Stimulated activated CD8-positive, alpha-beta memory T cell treated with anti-CD3 and anti-CD28 coated beads, Interleukin-4, amount 100 ng/mL, for 24 hours (primary cell): ENCODE measurements at places on chromosomes 7 and 10.

DNA sequence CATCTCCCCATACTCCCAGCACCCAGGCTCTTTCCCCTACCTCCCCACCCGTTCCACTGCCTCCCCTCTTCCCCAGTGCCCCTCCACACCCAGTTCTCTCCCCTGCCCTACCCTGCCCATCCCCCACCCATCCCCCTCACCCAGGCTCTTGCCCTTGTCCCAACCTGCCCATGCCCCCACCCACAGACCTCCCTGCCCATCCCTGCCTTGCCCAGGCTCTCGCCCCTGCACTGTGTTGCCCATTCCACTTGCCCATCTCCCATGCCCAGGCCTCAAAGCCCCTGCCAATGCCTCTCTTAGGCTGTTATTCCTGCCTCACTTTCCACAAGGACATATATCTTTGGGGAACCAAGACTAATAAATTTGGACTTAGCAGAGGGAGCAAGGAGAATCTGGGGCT, 262.6 kb upstream of the CXCL12 start:
- DNase-seq, result no peak

DNA sequence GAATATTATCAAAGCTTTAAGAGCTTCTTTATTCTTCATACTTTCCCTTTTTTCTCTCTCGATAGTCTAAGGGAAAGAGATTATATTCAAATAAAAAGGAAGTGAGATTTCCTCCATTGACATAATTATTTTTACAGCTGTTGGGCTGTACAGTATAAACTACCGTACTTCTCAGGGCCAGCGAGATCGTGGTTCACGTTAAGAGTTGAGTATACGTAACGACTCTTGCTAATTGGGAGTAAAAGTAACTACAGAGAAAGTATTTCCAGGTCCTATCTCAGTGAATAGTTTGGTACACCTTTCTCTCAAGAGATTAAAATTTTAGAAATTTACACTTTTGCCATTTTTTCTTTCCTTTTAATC, 57.8 kb downstream of the INPP5F start:
- no peak for DNase-seq

DNA sequence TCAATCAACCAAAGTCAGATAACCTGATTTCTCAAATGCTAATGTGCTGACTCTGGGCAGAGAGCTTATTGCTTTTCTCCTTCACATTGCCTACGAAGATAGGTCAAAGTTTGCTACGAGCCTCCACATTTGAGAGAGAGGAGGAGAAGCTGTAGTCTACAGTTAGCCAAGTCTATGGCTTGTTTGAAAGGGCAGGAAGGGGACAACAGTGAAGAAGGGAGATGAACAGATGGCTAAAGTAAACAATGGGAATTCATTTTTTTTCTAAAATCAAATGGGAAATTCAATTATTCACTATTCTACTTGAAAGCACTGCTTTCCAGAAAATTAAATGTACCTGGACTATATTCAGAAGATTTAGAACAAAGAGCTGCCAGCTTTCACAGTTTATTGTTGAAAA, 126.7 kb upstream of the C1QL3 start:
- no peak for DNase-seq

- no peak for DNase-seq
These were observed 125.6 kb upstream of the ZNF32 start for GRCh38 chr10:43774234-43774769.

- no peak for DNase-seq
These were observed 4.8 kb upstream of the PRRT4 start for GRCh38 chr7:128366300-128366699.

GRCh38 chr7:43490016-43490415, 92.9 kb upstream of the STK17A start:
- DNase-seq, result no peak

- DNase-seq, result no peak
These were observed 322.4 kb upstream of the KLF6 start for GRCh38 chr10:4107285-4107851.

DNA sequence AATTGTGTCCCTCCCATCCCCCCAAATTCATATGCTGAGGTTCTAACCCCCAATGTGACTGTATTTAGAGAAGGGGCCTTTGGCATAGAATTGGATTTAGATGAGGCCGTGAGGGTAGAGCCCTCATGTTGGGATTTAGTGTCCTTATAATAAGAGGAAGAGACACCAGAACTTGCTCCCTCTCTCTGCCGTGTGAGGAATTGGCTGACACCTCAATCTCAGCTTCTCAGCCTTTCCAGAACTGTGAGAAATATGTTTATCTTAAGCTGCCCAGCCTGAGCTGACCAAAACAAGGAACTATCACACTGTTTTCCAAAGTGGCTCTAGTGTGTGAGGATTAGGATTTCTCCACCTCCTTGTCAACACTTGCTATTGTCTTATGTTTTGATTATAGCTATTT, 400.0 kb upstream of the FZD8 start:
- DNase-seq, result no peak

DNA sequence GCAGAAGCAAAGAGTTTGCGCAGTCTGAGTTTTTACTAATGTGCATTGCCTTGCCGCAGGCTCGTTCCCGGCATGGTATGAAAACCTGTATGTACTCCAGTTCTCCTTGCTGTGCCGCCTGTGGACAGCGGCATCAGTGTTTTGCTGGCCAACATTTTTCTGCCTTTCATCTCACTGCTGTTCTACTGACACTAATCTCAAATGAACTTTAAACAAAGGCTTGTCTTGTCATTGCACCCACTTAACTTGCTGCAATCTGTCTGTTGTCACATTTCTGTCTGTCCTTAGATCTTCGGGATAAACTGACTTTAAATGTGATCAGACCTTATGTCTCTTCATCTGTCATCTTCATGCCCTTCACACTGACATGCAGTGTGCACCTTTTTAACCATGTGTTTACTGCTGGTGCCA, 71.7 kb upstream of the ZNRF2 start:
- no peak for DNase-seq

DNA sequence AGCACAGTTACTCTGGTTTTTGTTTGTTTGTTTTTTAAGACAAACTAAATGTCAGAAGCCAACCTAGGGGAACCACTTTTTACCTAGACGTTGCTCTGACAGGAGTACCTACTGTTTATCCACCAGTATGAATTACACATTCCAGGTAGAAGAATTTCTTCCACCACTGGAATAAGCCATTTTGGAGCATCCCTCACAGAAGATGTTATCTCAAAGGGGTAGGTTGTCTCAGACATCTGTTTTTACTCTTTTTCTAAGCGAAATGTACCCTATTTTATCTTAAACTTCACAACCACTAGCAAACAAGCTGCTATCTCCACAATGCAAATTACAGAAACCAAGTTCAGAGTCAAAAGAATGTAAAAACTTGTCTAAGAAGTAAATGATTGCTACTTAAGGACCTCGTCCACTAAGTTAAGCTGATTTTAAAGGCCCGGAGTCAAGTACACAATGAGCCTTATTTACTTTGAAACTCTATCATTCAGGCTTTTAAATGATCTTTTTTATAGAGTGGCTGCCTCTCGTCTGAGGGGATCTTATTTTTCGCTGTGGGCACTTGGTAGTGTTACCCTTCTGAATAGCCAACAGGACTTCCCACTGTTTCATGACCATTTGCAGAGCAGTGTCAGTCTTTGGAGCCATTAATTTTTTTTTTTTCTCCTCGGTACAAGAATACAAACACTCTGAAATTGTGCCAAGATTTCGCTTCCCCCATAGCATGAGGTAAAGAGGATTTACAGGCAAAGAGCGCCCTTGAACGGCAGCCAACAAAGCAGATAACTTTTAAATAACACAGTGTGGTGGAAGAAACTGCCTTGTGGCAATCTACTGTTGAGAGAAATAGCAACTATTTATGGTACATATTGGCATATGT, 15.7 kb upstream of the ARMC3 start:
- no peak for DNase-seq

GRCh38 chr7:55072251-55072650, 53.4 kb downstream of the EGFR start:
- DNase-seq, result no peak

DNA sequence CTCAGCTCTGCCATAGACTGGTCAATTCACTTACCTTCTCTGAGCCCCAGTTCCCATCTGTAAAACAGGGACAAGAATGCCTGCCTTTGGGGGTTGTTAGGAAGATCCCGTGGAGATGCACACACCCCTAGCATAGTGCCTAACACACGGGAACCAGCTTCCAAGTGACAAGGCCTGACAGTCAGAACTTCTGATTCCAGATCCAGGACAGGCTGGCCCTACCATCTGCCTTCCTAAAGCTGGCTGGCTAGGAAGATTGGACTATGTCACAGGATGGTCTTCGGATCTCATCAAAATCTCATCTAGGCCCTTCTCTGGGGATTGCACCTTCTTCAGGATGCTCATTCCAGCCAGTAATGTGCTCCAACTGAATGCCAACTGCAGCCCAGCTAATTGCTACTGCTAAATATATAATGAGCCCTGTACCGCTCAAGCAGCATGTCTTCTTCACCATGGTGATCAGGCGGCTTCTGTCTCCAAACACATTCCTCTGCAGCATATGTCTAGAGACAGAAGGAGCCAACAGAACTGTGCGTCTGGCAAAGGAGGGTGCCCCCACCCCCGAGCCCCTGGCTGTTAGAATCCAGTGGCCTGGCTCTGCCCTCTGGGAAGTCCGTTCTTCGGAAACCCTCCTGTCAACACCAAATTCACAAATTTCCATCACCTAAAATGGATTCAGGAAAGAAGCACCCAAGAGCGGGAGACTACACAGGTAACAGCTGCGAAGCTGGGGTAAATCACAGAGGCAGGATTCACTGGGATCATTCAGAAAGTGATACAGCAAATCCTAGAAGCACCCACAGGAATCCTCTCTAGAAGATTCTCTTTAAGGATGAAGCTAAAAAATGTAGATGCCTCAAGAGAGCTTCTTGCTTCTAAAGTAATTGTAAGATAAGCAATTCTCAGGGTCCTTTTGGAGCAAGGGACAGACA, 142.1 kb upstream of the EEPD1 start:
- no peak for DNase-seq

GRCh38 chr7:89773611-89774010, 380.7 kb upstream of the STEAP1 start:
- DNase-seq, result no peak

DNA sequence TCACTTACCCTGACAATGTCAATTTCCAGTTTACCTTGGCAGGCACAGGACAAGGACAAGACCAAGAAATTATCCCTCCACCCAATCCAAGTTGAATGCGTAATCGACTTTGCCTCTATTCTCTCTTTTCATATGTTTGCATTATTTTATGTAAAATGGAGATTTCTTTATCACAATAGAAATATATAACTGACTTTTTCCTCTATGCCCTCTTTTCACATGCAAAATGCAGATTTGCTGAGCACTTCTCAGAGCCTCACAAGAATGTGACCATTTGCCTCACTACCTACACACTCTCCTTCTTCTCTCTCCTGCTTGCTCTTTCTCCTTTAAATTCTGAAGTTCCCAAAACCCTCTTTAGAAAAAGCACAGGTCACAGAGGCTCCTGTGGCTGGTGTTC, 15.1 kb downstream of the CYP3A43 start:
- DNase-seq, result no peak

- DNase-seq, result no peak
These were observed 566.6 kb downstream of the KCNMA1 start for GRCh38 chr10:77071001-77071511.

DNA sequence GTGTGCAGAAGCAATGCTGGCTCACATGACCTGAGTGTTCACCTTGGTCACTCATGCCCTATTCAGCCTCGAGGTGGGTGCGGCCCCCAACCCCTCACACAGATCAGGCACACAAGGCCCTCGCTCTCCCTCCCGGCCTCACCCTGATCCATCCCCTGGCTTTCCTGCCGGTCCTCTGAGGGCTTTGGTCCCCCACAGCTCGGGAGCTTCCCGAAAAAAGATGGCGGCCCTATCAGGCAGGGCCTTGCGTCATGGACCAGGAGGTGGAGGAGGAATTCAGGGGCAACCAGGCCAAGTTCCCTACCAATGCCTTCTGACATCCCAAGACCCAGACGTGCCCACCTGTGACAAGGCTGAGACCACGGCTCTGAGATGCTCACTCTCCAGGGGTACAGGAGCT, 43.7 kb upstream of the DNAAF5 start:
- DNase-seq, result no peak

DNA sequence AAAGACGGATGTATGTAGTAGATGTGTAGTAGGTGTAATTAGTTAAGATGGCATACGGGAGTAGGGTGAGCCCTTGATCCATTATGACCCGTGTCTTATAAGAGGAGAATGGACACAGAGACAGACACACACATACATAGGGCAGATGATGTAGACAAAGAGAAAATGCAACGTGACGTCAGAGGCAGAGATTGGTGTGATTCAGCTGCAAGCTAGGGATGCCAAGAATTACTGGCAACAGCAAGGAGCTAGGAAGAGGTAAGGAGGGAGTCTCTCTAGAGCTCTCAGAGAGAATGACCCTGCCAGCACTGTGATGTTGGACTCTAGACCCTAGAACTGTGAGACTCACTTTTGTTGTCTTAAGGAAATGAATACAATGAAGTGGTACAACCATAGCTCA, 247.0 kb upstream of the HABP2 start:
- DNase-seq, result no peak

- DNase-seq, result no peak
These were observed 313.1 kb upstream of the RNF32 start for GRCh38 chr7:156327474-156327873.

- no peak for DNase-seq
These were observed 666 bp upstream of the YAE1 start for GRCh38 chr7:39565538-39565937.

GRCh38 chr10:608331-609261, 80.9 kb downstream of the DIP2C start:
- DNase-seq, result no peak

DNA sequence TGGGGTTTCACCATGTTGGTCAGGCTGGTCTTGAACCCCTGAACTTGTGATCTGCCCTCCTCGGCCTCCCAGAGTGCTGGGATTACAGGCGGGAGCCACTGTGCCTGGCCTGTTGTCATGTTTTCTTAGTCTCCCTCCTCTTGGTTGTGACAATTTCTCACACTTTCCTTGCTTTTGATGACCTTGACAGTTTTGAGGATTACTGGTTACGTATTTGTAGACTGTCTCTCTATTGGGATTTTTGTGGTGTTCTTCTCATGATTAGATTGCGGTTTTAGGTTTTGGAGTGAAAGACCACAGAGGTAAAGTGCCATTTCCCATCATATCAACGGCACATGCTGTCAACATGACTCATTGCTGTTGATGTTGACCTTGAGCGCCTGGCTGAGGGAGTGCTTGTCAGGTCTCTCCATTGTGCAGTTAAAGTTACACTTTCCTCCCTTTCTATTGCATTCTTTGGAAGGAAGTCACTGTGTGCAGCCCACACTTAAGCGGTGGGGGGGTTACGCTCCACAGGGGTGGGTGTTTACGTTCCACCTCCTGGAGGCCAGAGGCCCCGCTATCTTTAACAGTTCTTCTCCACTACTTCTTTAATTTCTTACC, 10.8 kb downstream of the NEURL1 start:
- peak; percentile 16 for DNase-seq

- no peak for DNase-seq
These were observed 59.0 kb upstream of the CHST15 start for GRCh38 chr10:124152139-124153022.

- no peak for DNase-seq
These were observed 90.5 kb upstream of the PAX2 start for GRCh38 chr10:100654782-100655325.

DNA sequence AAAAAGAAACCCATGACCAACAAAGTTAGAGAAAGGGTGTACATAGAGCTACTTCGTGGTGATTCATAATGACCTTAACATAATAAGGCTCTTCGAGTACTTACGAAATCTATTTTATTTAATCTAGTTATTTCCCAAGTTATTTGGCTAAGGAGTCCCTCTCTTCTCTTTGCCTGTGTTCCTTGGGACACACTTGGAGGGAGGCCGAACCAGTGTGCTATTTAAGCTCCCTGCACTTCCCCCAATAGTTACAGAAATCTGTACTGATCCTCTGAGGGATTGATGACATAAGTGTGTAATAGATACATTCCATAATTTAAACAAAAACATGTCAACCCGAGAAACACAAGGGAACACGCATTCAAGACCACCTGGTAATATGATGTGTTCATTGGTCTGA, 351.1 kb downstream of the GATA3 start:
- no peak for DNase-seq
